ENCODE measurements at places on chromosomes 4 and X.

- DNase-seq: no peak
Measured at GRCh38 chr4:10172278-10172921, 55.8 kb upstream of the WDR1 start.

- no peak for DNase-seq
Measured at GRCh38 chrX:108270280-108270679, 167.9 kb downstream of the COL4A6 start.

DNA sequence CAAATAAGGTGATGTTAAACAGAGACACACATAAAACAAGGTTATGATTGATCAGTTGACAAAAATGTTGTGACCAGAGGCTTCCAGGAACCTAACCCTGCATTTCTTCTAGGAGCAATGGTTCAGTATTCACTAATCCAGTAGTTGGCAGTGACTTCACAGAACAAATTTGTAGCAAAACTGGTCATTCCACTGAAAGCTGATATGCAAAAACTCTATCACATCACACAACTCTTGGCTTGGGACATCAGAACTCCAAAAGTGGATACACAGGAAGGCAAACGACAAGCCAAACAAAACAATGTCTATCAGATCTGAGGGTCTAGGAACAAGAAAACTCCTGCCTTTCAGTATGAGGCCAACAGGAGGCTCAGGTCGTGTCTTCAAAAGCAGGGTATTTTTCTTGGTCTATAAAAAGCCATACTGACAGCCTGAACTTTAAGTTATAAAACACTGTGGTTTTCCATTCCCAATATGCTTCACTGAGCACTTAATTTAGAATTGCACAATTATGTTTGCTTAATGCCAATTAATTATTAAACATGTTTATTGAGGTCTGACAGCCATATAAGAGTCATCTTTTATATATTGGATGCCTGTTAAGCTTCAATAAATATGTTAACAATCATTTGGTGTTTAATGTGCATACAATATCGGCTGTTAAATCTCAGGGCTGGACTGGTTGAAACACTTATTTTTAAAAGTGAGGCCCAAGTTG is 45.6 kb downstream of the SOD3 start:
- no peak for DNase-seq

- DNase-seq: no peak
Measured at GRCh38 chrX:36609616-36610585, 398.3 kb upstream of the FAM47C start.

DNA sequence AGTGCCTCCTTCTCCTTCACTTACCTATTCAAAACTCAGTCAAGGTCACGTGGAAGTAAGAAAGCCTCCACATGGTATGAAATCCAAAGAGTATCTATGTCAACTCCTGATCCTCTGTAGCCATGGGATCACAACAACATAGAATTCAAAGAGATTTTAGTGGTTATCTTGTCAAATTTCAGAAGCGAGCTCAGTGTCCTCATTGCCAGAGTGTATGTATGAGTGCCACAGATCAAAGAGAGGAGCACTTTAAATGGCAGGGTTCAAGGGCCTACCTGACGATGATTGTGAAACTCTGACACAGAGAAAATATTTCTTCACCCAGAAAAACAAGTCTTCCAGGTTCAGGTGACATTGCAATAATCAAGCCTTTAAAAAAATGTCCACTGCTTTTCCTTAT is 1.2 kb upstream of the ACE2 start:
- DNase-seq: no peak

DNA sequence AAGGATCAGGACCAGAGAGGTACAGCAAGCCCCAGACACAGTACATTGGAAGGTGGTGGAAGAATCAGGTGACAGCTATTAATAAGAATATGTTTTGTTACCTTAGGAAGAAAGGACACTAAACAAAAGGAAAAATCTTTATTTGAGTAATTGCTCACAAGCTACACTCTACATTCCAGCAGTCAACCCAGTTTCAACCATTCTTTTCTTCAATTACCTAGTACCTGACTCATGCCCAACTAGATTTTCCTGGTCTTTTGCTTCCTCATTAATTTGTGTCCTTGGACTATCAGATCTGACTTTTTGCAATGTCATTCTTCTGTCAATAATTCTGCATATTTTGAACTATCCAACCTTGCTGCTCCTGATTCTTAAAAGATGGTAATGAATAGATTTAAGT is 22.5 kb upstream of the GLRA2 start:
- DNase-seq: no peak

DNA sequence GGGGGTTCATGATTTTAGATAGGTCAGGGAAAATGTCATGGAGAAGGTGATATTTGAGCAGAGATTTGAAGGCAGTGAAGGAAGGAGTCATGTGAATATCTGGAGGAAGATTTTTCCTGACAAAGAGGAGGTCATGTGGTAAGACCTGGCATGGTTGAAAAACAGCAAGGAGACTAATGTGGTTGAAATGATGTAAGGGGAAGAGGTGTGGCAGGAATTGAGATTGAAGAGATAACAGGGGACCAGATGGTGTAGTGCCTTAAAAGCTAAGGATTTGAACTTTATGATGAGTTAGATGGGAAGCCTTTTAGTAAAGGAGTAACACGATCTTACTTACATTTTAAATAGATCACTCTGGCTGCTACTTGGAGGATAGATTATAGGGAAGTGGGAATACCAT is 210.9 kb downstream of the RTL9 start:
- DNase-seq: no peak

GRCh38 chr4:73194064-73194463 is 64.5 kb downstream of the ANKRD17 start:
- DNase-seq: no peak

DNA sequence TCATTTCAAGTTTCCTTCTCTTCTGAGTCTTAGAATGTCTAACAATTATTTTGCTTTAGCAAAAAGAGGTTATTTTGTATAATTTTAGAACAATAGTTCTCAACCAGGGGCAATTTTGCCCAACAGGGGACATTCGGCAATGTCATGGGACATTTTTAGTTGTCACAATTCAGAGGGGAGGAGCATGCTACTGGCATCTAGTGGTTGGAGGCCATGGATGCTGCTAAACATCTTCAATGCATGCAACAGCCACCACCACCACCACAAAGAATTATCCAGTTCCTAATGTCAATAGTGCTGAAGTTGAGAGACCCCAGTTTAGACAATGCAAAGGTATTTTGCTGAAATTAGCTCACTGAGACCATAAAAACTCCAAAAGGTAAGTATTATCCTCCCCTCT is 122.5 kb downstream of the ARHGAP6 start:
- no peak for DNase-seq
